ENCODE measurements at places on chromosomes 13 and 19.

GRCh38 chr13:66859934-66860877 is 369.9 kb downstream of the PCDH9 start:
- DNase-seq = peak; percentile 76

DNA sequence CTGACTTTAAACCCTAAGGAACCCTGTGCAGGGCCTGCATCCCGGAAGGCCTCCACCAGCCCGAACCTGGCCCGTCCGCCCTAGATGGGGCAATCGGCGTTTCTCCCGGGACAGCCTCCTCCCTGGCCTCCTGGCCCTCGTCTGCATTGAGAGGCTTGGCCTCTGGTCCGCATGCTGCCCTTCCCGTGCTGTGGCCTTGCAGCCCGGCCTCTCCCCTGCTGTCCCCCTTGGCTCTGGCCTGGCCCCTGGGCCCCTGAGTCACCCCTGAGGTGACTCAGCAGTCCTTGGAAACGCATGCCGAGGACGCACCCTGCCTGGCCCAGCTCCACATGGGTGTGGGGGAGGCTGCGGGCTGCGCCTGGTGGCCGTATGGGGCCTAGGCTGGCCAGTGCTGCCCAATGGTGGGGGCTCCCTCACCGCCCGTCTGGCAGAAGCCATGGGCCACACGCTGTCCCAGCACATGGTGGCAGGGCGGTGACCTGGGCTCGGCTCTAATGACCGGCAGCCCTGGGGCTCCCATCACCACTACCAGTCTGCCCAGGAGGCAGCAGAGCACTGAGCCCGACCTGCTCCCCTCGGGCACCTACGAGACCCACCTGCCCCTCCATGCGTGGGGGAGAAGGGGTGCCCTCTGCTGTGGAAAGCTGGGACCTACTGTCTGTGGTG is 25.7 kb downstream of the SH3GL1 start:
- no peak for DNase-seq

- no peak for DNase-seq
Measured at GRCh38 chr13:40116008-40116407, 460.5 kb downstream of the COG6 start.

GRCh38 chr13:86085890-86086289 is 286.7 kb upstream of the SLITRK6 start:
- peak; percentile 7 for DNase-seq

DNA sequence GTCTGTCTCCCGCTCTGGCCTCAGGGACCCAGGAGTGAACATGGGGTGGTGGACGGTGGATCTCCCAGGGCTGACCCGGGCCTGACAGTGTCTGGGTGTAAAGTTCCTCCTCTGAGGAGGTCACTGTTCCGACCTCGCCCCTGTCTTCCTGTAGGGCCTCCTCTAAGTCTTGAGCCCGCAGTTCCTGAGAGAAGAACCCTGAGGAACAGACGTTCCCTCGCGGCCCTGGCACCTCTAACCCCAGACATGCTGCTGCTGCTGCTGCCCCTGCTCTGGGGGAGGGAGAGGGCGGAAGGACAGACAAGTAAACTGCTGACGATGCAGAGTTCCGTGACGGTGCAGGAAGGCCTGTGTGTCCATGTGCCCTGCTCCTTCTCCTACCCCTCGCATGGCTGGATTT is at the start of gene SIGLEC9:
Gene SIGLEC9, plus strand, starts transcription at position 178 of the 400 bp plus-strand sequence. Its CDS starts 69 bp downstream, at position 247.
- DNase-seq = no peak

DNA sequence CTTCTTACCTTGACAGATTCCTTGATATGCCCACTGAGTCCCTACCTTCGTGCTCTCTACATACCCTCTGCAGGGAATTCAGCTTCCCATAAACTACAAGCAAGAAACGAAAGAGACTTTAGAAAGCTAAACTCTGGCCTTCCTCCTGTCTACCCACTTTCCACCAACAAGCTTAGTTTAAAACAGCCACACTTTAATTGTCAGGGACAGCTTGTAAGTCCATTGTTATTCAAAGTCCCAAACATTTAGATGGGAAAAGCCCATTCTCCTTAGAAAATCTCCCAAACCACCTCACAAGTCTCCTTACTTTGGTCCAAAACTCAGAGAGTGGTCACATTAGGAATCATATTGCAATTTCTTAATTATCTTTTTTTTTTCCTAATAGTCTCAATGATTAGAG is 2695.8 kb downstream of the PCDH9 start:
- no peak for DNase-seq

DNA sequence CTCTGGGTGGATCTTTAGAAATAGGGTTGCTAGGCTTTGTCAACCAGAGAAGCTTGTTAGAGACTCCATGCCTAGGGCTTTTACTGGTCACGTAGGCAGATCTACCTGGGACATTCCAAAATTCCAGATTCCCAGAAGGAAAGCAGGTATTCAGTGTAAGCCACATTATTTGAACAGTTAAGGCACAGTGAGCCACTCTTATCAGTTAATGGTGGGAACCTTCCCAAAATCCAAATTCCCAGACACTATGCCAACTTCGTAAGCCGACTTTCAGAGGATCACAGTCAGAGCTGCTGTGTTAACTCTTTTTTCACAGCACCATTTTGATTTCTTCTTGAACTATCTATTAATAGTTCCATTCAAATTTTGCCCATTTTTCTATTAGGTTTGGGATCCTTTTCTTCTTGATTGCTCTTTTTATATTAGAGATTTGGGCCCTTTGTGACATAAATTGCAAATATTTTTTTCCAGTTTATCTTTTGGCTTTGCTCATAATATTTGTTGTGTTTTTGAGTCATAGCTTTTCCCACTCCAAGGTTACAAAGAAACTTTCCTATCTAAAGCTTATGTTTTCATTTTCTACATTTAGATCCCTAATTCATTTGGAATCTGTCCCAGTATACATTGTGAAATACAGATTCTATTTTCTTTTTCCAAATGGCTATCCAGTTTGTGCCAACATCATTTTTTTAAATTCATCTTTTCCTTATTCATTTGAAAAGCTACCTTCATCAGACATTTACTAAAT is 77.3 kb downstream of the DHRS12 start:
- no peak for DNase-seq

GRCh38 chr19:53461866-53462265 is 5.7 kb upstream of the ZNF813 start:
- no peak for DNase-seq

- DNase-seq = no peak
Measured at GRCh38 chr13:42063105-42063504, 14.7 kb downstream of the DGKH start.

DNA sequence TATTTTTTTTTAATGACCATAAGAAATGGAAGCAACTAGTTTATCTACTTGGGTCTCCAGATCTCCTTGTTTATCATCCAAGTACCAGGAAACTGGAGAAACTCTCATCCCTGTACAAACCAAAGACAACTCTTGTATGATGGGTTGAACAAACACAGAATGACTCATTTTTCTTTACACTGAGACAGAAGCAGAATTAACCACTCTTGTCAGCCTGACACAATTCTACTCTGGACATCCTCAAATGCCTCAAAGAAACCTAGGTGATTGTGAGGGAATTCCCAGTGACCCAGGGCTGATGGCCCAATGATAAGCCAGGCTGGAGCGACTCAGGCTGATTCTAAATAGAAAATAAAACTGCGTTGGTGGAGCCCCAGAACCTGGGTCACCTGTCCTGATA is 151.5 kb downstream of the ZNF737 start:
- no peak for DNase-seq

- no peak for DNase-seq
Measured at GRCh38 chr19:23312515-23312914, 62.3 kb upstream of the ZNF724 start.

DNA sequence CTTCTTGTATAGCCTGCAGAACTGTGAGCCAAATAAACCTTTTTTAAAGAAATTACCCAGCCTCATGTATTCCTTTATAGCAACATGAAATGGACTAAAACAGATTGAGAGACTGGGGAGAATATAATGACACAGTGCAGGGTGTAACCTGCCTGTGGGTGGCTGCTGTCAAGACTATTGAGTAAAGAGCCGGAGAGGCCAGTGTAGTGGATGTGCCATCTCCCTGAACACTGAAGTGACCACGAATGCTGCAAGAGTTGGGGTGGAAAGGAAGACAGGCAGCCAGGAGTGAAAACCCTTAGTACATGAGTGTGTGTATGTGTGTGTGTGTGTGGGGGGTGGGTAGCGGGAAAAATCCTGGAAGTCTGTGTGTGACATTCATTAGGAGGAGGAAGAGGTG is 55.2 kb upstream of the FLT1 start:
- no peak for DNase-seq

GRCh38 chr13:39536906-39537305 is 66.1 kb downstream of the LHFPL6 start:
- DNase-seq = no peak
